AML-193 (cell line): ENCODE measurements at places on chromosomes 5 and 9.
A peak's percentile ranks its signal among the peaks of the same experiment; 100 is the strongest.

- peak; percentile 92 for DNase-seq
Measured at GRCh38 chr9:131270171-131271015, 5.9 kb downstream of the FAM78A start.

GRCh38 chr9:127869310-127870152 is 7.9 kb downstream of the AK1 start:
- DNase-seq = peak; percentile 80

DNA sequence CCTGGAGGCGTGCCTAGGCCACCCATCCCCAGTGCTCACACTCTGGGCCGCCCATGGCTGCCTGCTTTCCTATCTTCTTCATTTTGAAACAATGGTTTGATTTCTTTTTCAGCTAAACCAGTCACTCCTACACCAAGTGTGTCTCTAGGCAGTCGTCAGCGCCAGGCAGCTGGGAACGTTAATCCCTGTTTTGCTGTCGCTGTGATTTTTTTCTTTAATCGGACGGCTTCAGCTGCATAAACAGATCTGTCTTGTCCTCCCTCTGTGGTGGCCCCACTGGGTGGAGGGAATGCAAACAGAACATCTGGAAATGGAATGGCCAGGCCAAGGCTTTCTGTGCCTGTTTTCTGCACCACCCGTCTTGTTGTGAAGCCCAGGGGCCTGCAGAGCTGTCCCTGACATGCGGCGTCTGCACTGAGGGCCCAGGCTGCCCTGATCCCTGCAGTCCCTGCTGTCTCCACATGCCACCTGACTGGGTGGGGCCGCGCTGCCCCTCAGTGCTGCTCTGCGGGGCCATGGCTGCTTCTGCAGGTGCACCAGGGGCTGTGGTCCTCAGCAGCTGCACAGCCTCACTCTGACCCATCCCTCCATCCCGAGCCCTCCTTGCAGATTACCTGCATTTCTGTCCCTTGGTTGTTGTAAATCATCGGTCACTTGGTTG is 51.5 kb downstream of the WNK2 start:
- no peak for DNase-seq

DNA sequence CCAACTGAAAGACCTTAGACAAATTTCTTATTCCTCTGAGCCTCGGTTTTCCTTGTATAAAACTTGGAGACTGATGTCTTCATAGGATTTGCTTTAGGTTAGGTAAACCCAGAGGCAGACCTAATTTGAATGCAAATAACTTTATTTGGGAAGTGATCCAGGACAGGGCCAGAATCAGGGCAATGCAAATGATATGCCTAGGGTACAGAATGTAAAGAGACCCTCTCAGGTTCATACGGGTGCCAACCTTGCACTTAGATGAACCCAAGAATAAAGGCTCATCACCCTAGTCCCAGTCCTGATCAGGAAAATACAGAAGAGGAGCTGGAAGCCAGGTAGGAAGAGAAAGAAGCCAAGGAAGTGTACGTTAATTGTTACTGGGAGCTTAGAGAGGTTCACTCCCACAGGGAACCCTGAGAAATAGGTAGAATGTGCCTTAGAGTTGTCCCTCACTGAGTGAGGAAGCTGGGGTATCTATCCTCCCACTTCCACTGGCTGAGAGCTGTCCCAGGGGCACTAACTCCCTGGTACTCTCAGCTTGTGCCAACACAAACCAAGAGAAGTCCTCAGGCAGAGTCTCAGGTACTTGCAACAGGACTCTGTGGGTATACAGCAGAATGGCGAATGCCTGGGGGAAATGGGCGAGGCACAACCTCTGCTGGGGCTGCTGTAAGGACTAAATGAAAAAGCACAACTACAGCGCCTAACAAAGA is 3.1 kb upstream of the HK3 start:
- no peak for DNase-seq

GRCh38 chr5:149400304-149400703 is 21.2 kb upstream of the IL17B start:
- no peak for DNase-seq

DNA sequence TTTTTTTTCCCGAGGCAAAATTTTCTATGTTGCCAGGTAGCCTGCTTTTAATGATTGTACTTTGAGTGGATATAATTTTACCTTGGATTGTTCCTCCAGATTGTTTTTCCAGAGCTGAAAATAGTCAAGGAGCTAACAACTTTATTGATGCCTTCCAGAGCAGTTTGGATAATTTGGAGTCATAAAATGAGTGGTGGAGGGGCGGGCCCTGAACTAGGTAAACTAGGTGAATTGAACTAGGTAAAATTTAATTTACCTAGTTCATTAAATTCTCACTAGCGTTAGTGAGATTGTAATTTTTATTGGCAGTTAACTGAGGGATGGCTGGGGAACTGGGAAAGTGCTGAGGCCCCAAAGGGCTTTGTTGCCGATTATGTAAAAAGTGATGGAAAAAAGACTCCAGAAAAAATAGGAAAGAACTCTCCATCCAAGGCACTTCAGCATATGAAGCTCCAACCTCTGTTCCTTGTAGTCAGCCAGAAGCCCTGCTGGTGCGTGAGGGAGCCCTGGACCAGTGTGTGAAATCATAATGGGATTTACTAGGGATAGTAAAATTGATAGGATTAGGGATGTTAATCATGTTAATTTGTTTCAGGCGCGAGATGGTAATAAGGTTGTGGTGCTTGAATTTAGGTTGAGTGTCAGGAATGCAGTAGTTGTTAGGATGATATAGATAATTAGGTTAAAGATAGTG is 1.7 kb downstream of the DNAJC25 start:
- no peak for DNase-seq

GRCh38 chr9:136927343-136928271 is 16.9 kb downstream of the FBXW5 start:
- no peak for DNase-seq

DNA sequence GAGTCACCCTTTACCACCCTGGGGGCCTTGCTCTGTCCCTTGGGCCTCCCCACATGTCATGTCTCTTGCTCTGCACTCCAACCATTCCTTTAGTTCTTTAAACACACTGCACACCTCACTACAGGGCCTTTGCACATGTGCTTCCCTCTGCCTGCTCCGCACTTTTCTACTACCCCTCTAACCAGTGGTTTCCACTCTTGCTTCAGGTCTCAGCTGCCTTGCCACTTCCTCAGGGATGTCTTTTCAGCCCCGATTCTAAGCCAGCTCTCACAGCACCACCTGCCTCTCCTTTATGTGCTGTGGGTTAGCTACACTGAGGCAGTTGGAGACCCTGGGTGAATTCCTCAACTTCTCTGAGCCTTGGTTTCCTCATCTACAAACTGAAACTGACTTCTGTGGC is 34.6 kb upstream of the GABBR2 start:
- no peak for DNase-seq

DNA sequence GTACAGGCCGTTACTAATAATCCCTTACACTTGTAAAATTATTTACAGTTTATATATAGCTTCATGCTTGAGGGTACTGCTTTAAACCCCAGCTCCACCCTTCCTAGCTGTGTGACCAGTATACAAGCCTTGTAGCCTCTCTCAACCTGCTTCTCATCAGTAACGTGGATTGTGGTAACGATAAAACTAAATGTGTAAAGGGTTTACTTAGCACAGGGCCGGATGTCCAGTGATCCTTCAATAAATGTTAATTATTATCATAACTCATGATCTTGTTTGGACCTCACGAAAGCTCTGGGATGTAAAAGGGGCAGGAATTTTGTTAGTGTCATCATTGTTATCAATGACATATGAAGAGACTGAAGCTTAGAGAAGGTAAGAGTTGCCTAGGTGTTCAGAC is 7.5 kb upstream of the ARSI start:
- no peak for DNase-seq

- DNase-seq = no peak
Measured at GRCh38 chr5:150429410-150429873, 16.7 kb upstream of the CD74 start.

DNA sequence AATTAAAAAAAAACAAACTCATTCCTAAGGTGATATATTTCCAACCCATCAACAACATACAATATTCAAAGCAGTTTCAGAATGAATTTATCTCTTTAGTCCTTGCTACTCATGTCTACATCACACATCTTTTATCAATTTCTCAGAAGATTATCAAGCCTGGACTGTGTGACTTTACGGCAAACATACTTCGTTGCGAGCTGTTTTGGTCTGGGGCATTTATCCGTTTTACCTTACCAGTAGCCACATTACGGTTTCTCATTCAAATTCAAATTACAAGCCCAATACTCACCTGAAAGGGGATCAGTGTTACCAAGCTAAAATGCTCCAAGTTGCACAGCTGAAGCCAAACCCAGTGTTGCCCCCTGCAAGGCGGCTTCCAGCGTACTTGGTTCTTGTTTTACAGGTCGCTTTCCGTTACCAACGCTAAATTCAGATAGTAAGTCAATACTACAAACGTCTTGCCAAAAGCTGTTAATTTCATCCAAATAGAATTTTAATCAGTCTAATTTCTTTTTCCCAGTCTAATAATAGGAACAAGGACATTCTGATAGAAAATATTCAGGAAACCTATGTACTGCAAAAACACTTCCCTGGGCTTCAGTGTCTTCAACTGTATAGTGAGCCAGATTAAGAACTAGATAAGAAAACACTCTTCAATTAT is 1.8 kb downstream of the HNRNPH1 start:
- no peak for DNase-seq

DNA sequence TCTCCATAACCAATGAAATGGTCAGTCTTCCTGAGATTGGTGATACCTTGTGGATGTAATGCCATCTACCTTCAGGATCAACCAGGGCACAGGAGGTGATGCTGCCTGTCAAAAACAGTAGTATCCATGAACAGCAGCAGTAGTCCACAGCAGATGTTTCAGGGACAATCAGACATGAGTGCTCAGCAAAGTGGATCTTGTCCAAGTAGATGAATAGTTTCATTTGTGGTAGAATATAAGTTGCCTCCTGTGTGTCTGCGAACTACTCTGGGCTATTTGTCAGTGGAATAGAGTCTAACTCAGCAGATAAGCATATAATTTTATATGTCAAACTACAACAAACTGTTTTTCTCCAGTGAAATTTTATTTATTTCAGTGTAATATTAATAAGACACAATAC is 1860.1 kb upstream of the ACO1 start:
- no peak for DNase-seq

DNA sequence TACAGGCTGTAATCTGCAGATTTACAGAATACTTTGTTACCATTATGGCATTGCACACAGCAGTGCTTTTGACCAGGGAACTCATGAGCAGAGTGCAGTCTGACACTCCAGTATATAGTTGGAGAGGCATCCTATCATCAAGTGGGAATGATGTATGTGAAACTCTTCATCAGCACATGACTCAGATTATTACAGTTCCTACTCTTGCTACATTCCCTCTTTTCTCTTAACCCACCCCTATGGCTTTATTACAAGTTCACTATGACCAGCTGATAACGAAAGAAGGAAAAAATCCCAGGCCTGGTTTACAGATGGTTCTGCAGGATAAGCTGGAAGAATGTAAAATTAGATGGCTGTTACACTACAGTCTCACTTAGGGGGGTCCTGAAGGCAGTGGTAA is 385.9 kb downstream of the RASEF start:
- no peak for DNase-seq

- no peak for DNase-seq
Measured at GRCh38 chr9:98804083-98804482, 3.4 kb upstream of the GALNT12 start.

GRCh38 chr5:150505041-150505511 is 2.9 kb upstream of the NDST1 start:
- DNase-seq = no peak

- DNase-seq = no peak
Measured at GRCh38 chr5:81908044-81908443, 63.8 kb upstream of the ATG10 start.

GRCh38 chr5:78102500-78102899 is 192.0 kb downstream of the AP3B1 start:
- no peak for DNase-seq

DNA sequence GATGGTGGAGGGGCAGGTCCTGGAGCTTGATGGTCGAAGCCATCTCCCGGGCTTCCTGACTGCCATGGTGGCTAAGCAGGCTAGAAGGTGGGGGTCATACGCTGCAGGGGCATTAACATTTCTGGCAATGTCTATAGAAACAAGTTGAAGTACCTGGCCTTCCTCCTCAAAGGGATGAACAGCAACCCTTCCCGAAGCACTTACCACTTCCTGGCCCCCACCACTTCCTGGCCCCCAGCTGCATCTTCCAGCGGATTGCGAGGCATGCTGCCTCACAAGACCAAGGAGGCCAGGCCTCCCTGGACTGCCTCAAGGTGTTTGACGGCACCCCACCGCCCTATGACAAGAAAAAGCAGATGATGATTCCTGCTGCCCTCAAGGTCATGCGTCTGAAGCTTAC is 97.0 kb upstream of the MOCS2 start:
- no peak for DNase-seq

- no peak for DNase-seq
Measured at GRCh38 chr9:38311382-38312270, 80.9 kb upstream of the ALDH1B1 start.
